Activated naive CD8-positive, alpha-beta T cell treated with anti-CD3 and anti-CD28 coated beads for 36 hours (primary cell): ENCODE measurements at places on chromosomes 12 and 14.

- no peak for DNase-seq
These were observed 21.5 kb downstream of the ALDH6A1 start for GRCh38 chr14:74062809-74063150.

DNA sequence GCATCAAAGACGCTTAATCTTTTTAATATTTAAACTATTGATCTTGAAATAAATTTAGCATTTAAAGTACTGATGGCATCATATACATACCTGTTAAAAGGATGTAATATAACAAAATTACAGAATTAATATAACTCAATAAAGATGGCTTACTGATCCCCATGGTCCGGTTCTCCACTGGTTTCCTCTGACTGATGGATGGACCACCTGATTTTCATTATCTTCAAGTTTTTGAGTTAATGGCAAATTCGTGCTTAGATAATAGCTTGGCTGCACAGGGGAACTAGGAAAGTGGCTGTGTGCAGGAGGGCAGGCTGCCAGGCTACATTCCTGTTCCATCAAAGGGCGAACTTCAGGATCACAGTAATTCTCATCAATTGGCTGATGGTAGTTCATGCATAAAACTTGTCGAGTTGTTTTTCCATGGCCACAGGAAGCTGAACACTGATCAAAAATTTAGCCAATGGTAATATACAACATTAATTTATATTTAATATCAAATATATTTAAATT, 123.9 kb downstream of the ADAMTS20 start:
- DNase-seq = no peak

DNA sequence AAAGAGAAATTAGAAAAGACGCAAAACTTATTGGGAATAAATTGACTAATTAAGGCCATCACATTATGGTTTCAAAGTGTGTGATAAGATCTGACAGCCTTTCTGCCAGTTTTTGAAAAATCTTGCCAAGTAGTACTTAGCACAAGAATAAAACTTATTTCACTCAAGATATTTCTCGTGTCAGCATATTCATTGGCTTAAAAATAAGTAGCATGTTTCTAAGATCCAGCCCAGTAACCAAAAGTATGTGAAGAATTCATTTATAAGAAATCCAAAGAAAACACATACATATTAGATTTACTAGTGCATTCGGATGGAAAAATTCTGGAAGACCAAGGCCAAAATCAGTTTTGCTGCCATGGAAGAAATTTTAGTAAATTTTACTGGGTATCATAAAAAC, 1135.0 kb downstream of the GALC start:
- DNase-seq = no peak

DNA sequence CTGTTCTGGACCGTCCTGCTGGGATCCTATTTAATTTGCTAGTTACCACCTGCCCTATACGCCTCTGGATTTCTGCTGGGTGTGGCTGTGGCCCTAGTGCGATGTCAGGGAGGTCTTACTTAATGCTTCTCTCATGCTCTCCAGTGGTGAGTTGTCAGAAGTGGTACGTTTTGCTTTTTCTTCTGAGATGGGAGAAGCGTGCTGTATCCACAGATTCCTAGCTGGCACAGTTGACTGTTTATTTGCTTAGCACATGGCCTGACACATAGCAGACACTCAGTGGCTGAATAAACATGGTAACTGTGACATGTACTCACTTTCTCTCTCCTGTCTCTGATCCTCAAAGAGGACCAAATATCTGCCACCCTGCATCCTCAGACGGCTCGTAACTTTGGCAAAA, 107.3 kb downstream of the CACNA1C start:
- no peak for DNase-seq

GRCh38 chr14:32087173-32087861, 10.2 kb downstream of the ARHGAP5 start:
- no peak for DNase-seq

GRCh38 chr14:76918256-76918781, 92.1 kb downstream of the LRRC74A start:
- no peak for DNase-seq

GRCh38 chr12:109134186-109134917, 18.0 kb downstream of the ACACB start:
- DNase-seq = no peak

DNA sequence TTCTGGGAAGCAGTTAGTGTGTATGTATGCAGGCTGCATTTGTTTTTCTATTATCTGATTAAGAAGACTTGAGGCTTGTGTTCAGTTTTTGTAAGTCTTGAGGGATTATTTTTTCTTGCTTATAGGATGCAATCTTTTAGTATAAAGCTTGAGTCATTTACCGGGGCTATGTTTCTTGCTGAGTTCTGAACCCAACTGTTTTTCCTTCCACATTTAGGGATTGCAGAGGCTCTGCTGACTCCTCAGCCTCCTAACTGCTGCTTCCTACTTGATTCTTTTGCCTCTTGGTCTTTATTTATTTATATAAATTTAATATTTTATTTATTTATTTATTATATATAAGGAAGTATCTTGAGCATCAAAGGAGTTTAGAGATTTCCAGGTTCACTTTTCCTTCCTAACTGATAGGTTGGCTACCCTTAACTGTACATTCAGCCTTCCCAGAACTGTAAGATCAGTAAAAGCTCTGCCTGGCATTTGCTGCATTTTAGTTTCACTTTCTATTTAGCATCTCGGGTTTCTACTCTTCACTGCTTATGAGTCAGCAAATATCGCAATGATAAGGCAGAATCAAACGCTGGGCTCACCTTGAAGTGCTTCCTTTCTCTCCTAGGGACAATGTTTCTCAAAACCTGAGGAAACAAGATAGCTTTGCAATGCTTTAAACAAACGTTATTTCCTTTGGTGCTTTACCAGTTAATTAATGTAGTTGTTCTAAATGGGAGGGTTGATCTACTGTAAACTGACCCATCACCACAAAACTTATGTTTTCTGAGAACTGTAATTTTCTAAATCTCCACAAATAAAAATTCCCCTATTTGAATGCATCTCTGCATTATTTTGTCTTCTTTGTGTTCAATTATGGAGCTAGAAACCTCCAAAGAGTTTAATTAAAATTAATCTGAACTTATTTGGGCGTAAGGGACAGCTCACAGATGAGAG, 1183.7 kb upstream of the TMEM132C start:
- peak; percentile 2 for DNase-seq

DNA sequence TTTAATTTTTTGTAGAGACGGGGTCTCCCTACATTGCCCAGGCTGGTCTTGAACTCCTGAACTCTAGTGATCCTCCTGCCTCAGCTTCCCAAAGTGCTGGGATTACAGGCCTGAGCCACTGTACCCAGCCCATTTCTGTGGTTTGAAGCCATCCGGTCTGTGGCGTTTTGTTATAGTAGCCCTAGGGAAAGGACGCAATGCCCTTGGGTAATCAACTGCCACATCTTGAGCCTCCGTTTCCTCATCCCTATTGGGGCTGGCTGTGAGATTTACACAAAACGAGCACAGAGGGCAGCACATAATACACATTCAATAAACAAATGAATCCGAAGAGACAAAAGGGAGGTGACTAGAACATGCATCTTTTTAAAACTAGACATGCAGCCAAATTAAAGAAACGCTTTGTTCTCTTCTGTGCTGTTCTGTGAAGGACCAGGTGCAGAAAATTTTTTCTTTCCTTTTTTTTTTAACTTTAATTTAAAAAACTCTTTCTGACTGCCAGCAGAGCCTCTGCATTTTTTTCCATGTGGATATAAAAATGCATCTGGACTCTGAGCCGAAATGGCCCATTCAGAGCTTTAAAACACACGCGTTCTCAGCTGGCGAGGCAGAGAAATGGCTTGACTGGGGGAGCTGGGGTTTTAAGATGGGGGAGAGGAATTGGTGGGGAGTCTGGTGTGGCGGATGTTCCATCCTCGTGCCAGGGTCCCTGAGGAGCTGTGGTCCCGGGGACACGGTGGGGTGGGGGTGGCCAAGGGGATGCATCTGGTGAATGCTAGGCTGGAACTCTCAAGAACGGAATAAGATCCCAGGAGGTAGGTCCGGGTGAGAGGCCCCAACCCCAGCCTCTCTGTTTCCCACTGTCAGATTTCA, 119.0 kb downstream of the RBM19 start:
- DNase-seq = no peak

- no peak for DNase-seq
These were observed 10.1 kb downstream of the PGAM5 start for GRCh38 chr12:132720606-132721345.

- no peak for DNase-seq
These were observed 463.6 kb downstream of the NRXN3 start for GRCh38 chr14:78633752-78634151.

DNA sequence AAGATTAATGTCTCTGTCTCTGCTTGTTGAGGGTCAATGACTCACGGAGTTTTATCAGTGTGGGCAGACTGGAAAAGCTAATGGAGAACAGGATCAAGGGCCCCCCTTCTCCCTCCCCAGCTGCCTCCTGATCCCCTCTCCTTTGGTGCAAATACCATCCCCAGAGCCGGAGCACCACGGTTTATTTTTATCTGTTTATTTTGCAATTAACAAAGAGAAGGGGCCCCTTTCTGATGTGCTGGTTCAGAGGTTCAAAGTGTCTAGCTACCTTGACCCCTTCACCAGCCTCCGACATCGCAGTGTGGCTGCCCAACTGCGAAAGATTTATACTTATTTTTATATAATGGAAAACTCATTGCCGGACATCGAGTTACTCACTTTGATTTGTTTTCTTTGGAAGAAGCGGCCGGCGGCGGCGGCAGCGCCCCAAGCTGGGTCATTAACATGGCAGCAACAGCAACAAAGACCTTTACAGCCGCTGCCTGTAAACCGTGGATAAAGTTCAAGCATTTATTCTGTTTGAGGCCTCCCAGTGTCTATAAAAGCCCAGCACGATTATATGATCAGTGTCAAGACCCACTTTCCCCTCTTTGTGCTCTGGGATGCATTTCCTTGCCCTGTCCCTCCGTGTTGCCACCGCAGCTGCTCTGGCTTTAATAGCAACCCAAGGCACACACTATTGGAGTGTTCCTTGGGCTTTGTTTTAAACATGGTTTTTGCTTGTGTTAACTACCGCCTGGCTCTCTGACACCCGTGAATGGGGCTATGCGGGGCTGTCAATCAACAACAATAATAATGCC, 47.4 kb upstream of the PARP11 start:
- no peak for DNase-seq

DNA sequence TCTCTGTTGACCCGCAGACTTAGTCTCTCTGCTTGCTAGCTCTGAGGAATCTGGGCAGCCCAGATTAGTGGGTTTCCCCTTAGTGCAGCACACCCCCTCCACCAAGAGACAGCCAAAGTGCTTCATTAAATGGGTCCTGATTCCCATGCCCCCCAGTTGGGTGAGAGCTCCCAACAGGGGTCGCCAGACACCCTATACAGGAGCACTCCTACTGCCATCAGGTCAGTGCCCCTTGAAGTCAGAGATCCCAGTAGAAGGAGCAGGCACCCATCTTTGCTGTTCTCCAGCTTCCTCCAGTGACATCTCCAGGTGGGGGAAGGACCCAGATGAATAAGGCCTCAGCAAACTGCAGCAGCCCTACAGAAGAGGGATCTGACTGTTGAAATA, 36.7 kb upstream of the C14orf132 start:
- no peak for DNase-seq

- DNase-seq = no peak
These were observed 52.9 kb upstream of the BCL2L14 start for GRCh38 chr12:12017798-12018197.

DNA sequence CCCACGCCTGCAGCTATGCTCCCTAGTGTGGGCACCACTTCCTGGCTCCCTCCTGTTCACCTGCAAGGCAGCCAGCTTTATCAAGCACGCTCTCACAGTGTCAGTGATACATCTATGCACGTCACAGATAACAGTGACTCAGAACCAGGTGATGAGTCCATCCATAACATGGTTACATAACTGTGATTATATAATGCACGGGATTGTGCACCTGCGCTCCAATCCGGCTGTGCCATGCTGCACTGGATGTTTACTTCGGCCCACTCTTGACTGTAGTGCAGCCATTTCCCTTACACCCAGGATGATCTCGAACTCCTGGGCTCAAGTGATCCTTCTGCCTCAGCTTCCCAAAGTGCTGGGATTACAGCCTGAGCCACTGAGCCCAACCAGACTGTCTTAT, 38.4 kb upstream of the CEP83 start:
- no peak for DNase-seq

DNA sequence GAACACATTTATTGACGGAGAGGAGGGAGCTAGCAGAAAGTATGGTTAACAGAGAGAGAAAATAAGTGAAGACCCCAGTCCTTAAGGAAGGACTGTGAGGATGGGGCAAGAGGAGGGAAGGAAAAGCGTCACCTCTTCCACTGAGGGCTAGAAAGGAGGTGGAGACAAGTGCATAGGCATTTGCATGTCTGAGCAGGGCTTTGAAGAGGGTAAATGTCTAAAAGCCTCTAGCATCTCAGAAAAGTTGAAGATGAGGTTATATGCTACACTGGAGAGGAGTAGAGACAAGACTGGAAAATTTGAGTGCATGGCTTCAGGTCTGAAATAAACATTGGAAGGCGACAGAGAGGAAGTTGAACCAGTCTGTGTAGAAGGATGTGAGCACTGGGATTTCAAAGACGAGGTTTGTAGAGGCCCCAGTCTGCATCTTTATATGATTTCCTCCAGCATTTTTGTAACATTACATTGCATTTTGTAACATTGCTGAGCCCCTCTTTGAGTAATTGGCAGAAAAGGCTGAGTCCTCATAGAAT, 98.5 kb upstream of the IFNG-AS1 start:
- DNase-seq = no peak

GRCh38 chr12:89468648-89469326, 55.8 kb downstream of the GALNT4 start:
- no peak for DNase-seq

DNA sequence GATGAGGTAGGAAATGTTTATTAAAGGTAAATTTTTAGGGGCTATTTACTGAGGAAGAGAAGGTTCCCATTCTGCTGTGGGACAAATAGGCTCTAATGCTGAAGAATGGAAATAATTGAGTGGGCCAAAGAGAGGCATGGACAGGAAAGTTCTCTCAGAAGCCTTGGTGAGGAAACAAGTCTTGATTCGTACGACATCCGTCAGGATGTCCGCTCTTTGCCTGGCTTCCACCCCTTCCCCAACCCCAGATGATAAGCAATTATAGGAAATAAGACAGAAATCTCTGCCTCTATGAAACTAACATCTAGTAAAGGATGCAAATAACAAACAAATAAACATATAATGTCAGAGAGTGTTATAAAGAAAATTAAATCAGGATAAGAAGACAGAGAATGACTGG, 91.7 kb upstream of the BCAT1 start:
- no peak for DNase-seq

- no peak for DNase-seq
These were observed 12.6 kb downstream of the KCNK10 start for GRCh38 chr14:88310449-88310848.

DNA sequence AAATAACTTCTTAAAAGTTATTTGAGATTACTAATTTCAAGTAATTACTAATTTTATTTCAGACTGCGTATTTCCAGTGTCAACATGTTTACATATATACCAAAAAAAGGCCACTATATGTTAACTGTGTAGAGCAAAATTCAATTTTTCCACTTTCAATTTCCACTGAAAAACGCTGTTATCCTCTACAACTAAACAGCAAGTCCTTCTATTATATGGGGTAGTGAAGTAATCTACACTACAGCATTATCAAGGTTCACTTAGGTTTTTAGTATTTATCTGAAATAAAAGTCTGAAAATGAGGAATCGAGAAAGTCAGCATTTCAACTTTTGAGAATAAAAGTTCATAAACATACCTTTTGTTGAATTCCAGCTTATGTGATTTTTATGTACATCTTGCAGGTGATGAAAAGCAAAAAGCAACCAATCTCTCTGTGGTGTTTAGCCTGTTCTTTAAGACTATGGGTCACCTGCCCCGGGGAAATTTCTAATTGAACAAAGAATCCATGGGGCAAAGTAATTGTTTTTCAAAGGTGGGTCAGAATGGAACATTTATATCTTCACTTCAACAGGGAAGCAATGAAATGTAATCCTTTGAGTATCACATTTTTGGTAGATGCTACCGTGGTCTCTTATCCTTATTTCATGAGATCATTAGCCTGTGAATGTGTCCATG, 3.3 kb downstream of the BTG1 start:
- DNase-seq = no peak
